ENCODE measurements at places on chromosomes 1 and 21. TPM values are rescaled to one million over a fixed set of nuclear protein-coding genes. Genes with fewer than 3 reads are reported as not detected.

Gene HORMAD1
- 0.33 TPM for total RNA-seq

- H3K27ac ChIP-seq: no peak within 1 kb of the TSS
- no peaks in the 10 kb centered on the region for H3K36me3 ChIP-seq
- H3K4me1 ChIP-seq: peaks cover 35% of the 10 kb centered on the region
- peak within 1 kb of the TSS; percentile 49 for H3K4me3 ChIP-seq
- H3K27me3 ChIP-seq: peaks cover 39% of the 10 kb centered on the region
Observed at GRCh38 chr1:35573198-35574124, at the start of gene TFAP2E. Gene TFAP2E (plus strand): TSS chr1:35573314. CDS start chr1:35573578, 264 bp downstream.

DNA sequence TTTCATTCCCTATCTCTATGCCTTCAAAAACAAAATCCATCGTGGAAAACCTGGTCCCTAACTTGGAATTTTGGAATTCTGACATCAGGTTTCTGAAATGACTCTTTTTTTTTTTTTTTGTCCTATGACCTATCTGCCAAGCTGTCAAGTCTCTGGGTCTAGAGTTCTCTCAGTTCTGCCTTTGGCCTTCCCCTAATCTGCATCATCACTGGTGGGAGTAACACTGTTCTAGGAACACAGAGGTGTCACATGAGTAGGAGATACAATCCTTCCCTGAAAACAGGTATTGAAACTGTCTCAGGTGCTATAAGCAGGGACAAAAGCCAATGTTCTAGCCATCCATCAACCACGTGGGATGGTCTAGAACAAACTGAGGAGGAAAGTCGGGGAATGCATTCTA, 142.0 kb upstream of the ATP1B1 start:
- no peaks in the 10 kb centered on the region for H3K4me1 ChIP-seq
- no peak overlapping the region for H3K4me3 ChIP-seq
- H3K27ac ChIP-seq: no peak overlapping the region
- H3K36me3 ChIP-seq: no peaks in the 10 kb centered on the region

DNA sequence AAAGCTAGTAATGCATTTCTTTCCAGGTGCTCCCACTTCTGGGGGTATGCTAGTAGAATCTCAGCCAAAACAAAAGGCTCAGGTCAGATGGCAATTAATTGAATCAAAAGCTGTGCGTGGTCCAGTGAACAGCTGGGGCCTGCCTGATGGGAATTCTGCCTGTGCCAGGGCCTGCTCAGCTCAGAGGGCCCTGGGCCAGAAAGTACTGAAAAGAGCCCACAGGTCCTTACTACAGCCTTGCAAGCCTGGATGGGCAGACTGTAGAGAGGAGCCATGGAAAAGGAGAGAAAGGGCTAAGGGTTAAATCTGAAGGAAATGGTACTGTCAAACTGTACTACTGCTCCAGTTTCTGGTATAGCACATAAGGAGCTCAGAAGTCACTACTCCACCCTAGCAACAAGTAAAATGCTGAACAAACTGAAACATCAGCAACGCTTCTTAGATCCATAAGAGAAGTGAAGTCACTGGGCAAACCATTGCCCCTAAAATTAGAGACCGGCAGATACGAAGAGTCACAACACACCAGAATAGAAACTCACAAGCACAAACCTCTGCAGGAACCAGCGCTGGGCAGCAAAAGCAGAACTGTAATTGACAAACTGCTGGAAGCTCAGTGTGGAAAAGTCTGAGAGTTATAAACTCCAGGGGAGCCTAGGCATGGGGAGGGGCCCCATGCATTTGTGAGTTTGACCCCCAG, 121.1 kb upstream of the SYT6 start:
- no peak overlapping the region for H3K4me3 ChIP-seq
- peak; percentile 66 for DNase-seq
- no peak overlapping the region for H3K27ac ChIP-seq
- no peaks in the 10 kb centered on the region for H3K36me3 ChIP-seq

GRCh38 chr1:100530880-100531487, 7.0 kb upstream of the GPR88 start:
- no peak overlapping the region for H3K4me3 ChIP-seq
- H3K27ac ChIP-seq: peak overlapping the region; percentile 60
- H3K36me3 ChIP-seq: no peaks in the 10 kb centered on the region
- no peak for DNase-seq
- no peaks in the 10 kb centered on the region for H3K27me3 ChIP-seq

Data from esophagus muscularis mucosa (tissue), 4 donors.